ENCODE measurements at places on chromosomes 11 and 22.
A peak's percentile ranks its signal among the peaks of the same experiment; 100 is the strongest.

GRCh38 chr11:7488681-7489080 lies 3.4 kb downstream of the OLFML1 start:
- DNase-seq, result no peak

DNA sequence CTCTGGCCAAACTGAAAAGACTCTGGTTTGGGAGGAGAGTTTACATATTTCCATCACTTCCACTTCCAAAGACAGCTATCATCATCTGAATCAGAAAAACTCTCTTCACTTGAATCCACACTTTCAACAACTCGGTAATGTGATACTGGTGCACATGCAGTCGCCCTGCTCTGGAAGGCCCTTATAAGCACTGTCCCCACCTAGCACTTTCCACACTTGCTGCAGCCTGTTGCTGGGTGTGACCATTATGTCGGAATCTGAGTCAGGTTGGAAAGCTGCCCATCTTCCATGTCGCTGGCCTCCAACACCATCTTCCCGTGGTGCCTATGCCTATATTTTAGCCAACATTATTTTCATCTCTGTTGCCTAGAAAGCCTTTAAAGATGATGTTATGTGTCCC lies 1.1 kb upstream of the OR10A5 start:
- DNase-seq, result no peak

- DNase-seq, result no peak
Observed at GRCh38 chr11:11937957-11938356, 70.5 kb downstream of the DKK3 start.

DNA sequence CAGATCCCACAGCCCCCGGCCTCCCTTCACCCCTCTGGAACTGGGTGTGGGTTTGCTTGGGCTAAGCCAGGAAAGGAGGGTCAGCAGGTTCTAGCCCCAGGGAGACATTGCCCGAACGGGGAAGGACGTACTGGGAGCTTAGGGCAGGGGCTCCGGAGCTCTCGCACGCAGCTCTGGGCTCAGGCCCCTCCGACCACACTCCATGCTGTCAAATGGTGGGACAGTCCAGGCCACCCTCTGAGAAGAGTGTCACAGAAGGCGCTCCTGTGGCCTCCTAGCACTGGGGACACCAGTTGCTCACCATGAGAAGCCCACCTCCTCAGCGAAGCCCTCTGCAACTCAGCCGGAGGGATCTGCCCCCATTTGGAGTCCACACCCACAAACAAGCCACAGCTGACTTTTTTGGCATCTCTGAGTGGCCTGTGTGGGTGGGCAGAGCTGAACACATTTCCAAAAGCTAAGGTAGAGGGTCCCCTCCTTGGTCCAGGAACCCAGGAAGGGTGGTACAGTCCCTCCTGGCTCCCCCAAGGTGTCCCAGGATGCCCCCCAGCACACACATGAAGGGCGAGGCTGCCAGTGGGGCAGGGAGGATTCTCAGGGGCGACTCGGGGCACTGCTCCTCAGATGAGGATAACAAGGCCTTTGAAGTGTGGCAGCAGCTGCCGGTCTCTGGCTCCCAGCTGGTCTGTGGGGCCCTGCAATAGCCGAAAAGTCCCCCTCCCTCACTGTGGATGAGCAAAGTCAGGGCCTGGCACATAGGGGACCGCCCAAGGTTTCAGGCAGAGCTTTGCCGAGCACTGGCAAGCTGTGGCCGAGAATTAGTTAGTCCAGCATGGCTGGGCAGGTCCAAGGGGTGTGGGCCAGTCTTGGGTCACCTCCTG lies 13.0 kb upstream of the TEF start:
- no peak for DNase-seq

DNA sequence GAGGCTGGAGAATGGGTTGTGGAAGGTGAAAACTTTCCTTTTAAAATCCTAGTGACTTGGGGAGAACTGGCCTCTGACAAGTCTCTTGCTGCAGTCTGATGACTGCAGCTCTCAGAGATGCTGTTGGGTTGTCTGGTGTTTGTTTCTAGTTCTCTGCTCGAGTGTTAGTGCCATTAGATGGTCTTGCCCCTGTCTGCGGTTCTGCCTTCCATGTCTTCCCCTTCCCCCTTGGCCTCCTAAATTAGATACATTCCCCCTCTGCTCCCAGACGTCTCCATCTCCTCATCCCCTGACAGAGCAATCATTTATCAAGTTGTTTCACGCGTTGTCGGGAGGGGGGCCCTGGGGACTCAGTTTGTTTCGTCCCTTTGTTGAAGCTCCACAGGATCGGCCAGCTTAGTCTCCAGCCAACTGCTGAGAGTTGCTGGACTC lies 67.7 kb downstream of the CECR2 start:
- DNase-seq, result no peak

DNA sequence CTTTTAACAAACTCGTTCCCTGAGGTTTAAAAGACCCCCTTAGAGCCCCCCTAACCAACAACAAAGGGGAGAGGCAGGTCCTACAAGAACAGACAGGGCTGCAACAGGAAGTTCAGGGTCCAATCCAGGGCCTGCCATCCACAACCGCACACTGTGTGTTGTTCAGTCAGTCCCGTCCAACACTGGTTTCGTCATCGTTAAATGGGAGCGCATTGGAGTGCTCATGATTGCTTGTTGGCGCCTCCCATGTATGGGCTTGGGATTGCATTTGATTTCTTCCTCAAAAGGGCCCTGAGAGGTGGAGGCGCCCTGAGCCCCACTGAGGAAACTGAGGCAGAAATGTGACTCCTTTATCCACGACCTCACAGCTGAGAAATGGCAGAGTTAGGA lies 174.1 kb downstream of the MN1 start:
- no peak for DNase-seq

GRCh38 chr22:19782533-19782932 lies 22.0 kb downstream of the TBX1 start:
- DNase-seq, result no peak

DNA sequence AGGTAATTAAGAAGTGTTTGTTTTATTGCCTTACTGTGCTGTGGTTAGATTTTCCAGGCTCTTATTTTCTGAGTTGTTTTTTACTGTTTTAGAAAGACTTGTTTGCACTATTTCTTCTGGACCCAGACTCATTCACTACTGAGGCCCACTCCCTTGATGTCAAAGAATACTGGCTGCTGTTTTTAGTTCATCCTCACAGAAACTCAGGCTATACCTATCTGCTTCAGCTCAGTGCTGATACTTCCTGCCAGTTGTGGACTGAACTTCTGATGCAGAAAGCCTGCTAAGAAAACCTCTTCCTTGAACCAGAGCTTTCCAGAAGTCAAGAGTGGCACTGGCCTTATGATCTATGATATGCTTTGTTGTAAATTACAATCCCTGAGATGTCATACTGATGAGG lies 15.9 kb upstream of the PIK3IP1 start:
- no peak for DNase-seq

DNA sequence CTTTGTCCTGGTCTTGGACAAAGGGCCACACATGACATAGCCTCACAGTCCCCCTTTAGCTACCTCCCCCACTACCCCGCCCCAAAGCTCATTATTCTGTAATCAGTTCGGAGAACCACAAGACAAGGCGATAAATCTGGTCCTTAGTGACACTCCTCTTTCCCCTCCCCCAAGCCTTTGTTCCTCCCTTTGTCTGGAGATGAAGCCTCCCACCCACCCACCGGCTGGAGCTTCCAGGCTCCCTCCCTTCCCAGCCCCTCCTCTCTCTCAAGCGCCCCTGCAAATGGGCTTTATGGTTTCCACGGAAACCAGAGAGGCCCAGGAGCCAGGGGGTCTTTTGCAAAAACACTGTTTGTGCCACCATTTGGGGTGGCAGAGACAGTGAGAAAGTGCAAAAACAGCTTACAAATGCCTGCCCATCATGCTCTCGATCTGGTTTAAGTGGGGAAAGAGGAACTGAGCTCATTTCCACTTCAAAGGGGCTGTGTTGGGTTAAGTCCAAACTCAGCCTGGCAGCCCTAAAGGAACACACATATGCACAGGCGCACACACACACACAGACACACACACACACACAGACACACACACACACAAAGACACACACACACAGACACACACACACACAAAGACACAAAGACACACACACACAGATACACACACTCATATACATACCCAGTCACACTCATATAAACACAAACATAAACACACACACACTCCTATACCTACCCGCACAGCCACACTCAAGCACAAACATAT lies 23.5 kb downstream of the APLNR start:
- DNase-seq, result peak; percentile 13

GRCh38 chr11:5004424-5005274 lies 10.0 kb downstream of the OR51L1 start:
- peak; percentile 19 for DNase-seq

DNA sequence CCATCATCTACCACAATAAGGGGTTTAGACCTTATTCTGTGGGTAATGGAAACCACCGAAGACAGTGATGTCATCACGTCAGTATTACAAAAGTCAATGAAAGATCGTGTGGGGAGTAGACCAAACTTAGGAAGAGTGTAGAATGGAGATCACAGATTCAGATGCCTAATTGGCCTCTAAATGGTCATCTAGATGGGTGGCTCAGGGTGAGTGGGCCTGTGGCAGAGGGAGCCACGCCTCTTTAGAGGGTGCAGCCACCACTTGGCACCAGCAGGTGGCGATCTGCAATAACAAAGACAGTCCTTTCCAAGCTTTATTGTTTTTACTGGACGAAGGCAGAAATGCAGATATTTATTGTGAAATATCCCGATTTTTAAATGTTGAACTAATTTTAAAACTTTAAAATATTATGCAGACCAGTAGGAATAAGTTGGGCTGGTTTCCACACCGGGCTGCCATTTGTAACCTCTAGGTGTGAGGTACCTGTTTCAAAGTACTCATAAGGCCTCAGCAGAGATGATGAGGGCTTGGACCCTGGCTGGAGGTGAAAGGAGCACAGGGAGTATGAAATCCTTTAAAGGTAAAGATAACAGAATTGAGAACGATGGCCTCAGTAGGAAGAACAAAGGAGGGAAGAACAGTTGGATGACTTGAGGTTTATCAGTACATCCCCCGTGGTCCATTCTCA lies 222.0 kb downstream of the DBX1 start:
- DNase-seq, result peak; percentile 69

DNA sequence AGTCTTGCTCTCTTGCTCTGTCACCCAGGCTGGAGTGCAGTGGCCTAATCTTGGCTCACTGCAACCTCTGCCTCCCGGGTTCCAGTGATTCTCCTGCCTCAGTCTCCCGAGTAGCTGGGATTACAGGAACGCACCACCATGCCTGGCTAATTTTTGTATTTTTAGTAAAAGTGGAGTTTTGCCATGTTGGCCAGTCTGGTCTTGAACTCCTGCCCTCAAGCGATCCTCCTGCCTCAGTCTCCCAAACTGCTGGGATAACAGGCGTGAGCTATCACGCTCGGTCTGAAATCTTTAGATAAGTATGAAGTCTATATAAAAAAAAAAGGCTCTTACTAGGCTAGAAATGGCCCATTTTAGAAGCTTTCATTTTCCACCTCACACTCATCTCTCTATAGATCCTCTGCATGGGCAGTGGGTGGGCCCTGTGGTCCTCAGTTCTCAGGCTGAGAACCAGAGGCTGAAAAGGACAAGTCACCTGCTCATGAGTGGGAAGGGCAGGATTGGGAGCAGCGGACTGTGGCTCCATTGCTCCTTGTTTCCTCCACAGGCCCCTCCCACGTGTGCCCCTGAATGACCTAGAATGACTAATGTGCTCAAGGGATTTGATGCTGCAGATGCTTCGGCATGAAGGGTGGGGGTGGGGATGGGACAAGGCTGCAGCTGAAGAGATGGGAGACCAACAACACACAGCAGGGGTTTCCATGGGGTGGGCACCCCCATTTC lies 19.8 kb upstream of the PRAME start:
- DNase-seq, result no peak

DNA sequence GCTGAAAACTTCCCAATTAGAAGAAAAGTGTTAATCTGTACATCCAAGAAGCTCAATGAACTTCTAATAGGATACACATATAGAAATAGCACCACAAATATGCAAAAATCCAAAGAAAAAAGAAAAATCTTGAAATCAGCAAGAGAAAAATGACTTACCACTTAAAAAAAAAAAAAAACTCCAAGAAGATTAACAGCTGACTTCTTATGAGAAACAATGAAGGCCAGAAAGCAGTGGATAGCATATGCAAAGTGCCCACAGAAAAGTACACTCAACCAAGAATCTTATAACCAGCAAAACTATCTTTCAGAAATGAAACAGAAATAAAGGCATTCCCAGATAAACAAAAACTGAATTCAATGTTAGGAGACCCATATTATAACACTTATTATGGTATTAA lies 29.9 kb upstream of the OR5B12 start:
- DNase-seq, result no peak

- no peak for DNase-seq
Observed at GRCh38 chr11:12280199-12280837, 97.1 kb upstream of the PARVA start.

- no peak for DNase-seq
Observed at GRCh38 chr22:19868333-19868732, 13.7 kb upstream of the GNB1L start.

DNA sequence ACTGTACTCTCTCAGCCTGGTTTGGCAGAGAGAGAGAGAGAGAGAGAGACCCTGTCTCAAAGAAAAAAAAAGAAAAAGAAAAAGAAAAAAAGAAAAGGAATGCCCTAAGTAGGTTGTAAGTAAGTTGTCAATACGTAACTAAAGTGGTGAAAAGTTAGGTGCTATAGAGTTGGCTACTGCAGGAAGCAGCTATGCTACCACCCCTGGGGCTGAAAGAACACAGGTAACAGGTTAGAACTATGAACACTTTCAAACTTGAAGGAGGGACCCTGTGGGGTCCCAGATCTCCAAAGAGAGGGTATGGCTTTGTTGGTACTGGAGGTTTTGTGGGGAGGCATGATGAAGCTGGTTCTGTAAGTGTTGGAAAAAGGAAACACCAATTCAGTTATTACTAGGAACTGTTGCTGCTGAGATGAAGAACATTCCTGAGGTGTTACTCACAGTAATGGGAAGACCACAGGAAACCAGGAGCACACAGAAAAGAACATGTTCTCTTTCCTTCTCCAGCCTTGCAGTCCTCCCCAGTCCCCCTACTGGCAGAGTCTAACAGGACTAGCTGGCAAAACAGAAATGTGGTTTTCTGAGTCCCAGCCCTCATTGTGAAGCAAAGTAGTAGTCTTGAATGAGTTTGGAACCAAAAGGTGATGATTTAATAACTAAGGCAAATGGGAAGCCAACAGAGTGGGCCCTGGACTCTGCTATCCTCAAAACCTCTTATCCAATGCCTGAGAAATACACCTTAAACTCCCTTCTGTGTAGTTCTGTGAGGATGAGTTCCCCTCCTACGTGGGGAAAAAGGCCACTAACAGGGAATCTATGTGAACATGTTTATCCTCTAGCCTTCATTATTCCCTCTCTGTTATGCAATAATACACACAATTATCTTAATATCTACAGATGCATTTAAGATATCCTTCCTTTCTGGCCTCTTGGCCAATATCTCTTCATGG lies 427.0 kb upstream of the DDI1 start:
- no peak for DNase-seq

GRCh38 chr11:96329419-96329818 lies 13.6 kb downstream of the MAML2 start:
- DNase-seq, result no peak

- no peak for DNase-seq
Observed at GRCh38 chr11:67306769-67307544, 3.6 kb downstream of the SSH3 start.

GRCh38 chr11:85764796-85765195 lies 46.1 kb downstream of the SYTL2 start:
- no peak for DNase-seq

- DNase-seq, result no peak
Observed at GRCh38 chr22:18059473-18059872, 18.3 kb upstream of the PEX26 start.

GRCh38 chr22:21567456-21568346 lies at the start of gene UBE2L3:
Gene UBE2L3 (plus strand): TSS chr22:21567714. CDS start chr22:21567745, 31 bp downstream.
- peak; percentile 81 for DNase-seq
